ENCODE measurements at places on chromosomes 4 and X.

DNA sequence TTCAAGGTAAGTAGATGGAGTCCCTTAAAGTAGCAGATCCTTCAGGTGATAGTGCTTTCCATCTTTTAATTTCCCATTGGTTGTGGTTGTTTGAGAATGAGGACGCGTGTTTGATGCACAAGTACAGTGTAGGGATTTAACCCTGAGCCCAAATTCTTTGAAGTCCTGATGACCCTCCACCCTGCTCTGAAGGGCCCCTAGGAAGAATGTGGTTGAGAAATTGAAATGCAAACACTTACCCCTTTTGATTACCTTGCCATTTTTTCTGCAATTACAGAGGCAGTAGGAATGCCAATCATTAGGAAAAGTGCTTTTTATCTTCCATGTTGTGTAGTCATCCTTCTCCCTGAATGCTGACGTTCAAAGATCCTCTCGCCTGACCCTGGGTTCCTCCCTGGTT is 112.4 kb downstream of the ZNF518B start:
- DNase-seq = no peak

GRCh38 chr4:184453365-184454160 is 20.8 kb downstream of the IRF2 start:
- peak; percentile 15 for DNase-seq

DNA sequence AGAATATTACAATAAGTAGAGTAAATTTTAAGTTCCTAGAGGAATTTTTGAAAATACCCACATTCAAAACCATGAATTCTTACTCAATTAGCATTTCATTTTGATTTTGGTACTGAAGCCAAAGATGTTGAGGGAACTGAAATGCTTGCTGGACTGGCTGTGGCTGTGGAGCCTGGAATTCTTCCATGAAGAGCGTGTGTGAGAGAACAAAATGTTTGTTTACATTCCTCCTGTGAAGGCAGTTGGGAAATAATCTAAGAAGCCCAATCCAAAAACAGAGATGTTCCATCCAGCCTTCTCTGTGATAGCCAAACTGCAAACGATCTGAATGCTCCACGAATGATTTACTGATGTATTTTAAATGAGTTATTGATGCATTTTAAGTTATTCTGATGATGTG is 3.8 kb upstream of the ADH1B start:
- no peak for DNase-seq

GRCh38 chr4:1981251-1982058 is 27.3 kb downstream of the NELFA start:
- DNase-seq = peak; percentile 37
